Omental fat pad (tissue), 4 donors: ENCODE measurements at places on chromosomes 1 and 21. TPM values are rescaled to one million over a fixed set of nuclear protein-coding genes. Genes with fewer than 3 reads are reported as not detected.

DNA sequence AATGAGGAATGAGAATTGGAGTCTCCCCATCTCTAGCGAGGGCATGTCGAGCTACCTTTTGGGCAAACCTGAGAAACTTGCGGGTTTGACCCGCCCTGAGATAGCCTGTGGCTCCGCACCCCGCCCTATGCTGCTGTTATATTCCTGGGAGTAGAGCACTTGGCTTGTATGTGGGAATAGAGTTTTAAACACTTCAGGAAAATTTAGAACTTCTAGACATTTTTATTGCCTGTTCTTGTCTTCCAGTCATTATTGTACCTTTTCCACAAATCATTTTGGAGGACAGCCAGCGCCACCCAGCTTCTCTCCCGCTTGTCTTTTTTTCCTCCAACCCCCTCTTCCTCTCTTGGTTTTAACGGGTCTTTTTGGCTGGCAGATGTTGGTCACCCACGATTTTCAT is 738 bp downstream of the GNPAT start:
- DNase-seq: no peak

GRCh38 chr1:31020007-31020790 is 45.3 kb downstream of the PUM1 start:
- no peak for DNase-seq

FTCD gene
- not detected for total RNA-seq

MOB3C gene
- 28.9 TPM for total RNA-seq
